ENCODE measurements at places on chromosomes 13 and 19.
A peak's percentile ranks its signal among the peaks of the same experiment; 100 is the strongest.

DNA sequence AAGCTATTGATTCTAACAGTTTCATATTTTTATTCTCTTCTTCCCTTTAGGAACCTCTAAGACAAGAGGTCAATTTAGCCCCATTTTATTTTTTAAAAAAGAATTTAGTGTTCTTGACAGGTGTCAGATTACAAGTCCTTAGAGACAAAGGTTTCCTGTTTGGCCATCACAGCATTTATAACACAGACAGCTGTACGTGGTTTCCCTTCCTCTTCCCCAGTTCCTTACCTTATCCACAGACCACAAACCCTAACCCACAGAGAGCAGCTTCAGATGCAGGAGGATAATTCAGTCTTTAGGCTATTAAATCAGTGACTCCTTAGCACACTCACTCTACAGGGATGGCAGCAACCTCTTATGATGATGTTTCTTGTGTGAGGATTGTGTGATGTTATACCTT lies 1210.1 kb downstream of the DIAPH3 start:
- no peak for DNase-seq

DNA sequence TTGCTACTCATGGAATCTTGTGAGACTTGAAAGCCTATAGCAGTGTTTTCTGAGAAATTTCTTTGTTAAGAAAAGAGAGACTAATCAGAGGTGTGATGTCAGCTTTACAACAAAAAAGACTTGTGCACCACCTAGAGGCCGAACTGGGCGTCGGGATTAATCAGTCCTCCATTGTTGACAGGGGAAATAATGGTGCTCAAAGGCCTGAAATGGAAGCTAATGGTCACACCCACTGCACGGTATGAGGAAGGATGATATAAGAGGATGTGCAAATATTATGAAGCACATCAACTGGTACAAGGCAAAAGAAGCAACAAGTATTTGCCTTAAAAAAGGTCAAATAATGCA lies 480.2 kb upstream of the MIR17HG start:
- DNase-seq = peak; percentile 37

- DNase-seq = no peak
Measured at GRCh38 chr19:4704317-4704673, 19.3 kb downstream of the DPP9 start.

DNA sequence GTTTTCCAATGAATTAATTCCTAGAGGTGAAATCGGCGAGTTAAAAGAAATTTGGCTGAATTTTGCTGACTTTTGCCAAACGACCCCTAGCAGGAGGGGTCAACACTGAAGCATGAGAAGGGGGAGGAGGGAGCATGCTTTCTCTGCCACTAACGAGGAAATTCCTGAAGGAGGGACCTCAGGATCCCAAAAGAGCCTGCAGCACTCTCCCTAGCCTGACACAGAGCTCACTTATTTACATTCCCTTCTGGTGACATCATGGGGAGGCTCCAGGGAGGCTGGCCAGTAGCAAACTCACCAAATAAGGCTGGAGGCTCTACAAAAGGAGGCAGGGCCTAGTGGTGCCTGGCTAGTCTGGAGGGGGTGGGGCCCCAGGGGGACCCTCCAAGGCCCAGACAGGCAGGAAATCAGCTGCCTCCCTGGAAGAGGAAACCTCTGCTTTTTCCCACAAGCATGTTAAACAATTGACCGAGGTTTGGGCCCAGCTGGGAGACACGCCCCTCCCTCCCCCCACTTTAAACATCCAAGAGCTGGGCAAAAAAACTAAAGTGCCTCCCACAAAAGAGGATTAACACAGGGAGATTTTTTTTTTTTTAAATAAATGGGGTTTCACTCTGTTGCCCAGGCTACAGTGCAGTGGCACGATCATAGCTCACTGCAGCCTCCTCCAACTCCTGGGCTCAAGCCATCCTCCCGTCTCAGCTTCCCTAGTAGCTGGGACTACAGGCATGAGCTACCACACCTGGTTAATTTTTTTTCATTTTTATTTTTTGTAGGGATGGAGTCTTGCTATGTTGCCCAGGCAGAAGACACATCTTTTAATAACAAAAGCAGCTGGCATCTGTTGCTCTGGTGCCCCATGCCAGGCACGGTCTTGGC lies 2.1 kb downstream of the DAPK3 start:
- peak; percentile 57 for DNase-seq

GRCh38 chr13:110330491-110331011 lies 23.5 kb downstream of the COL4A2 start:
- no peak for DNase-seq

DNA sequence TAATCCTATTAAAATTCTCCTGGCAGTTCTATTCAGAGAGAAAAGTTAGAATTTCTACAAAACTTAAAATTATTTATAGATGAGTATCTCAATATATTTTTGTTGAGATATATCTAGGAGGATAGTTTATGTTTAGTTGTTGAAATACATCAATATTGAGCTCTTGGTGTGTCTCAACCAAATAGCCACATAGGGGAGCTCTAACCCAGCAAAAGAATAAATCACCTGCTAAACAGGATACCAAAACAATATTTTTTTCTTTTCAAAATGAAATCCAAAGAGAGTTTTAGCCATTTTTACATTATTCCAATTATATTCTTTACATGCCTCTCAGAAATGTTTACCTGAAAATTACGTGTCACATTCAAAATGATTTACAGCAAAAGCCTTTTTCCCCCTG lies 954.7 kb downstream of the SLITRK6 start:
- DNase-seq = peak; percentile 32

DNA sequence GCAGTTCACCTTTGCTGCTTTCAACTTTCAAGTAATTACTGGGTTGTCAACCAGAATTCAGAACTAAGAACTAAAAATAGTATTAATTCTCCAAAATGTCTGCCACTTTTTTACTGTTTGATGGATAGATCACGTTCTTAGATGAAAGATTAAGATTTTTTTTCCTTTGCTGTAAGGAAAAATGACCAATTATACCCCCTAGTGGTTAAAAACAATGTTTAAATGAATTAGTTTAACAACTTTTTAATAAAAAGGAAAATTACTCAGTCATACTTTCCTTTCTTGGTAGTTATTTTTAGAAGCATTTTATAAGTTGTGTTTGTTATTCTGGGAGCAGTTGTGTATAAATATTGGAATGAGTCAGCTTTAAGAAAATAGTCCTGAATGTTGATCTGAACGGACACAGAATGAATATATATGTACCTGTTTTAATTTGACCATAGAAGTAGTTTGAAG lies 4.6 kb downstream of the TM9SF2 start:
- DNase-seq = peak; percentile 20

DNA sequence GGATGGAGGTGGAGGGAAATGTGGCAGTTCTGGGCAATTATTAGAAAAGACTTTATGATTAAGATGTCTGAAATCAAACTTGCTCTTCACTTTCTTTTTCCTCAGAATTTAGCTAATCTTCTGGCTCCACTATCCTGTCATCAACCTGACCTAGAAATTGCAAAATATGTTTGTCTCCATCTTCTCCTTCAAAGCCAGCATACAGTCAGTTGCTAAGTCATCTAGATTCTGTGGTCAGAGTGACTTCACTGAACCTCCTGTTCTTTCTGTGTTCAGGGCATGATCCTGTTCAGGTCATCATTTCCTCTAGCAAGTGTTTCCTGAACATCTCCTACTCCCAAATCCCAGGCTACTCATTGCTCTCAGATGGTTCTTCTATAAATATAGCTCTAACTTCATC lies 10.8 kb upstream of the CCNA1 start:
- DNase-seq = no peak

GRCh38 chr13:26325876-26326275 lies 71.9 kb downstream of the CDK8 start:
- DNase-seq = no peak

Data from SK-N-SH (cell line).